ENCODE measurements at places on chromosomes 2 and 18.

GRCh38 chr2:158922601-158923000 is 45.8 kb upstream of the TANC1 start:
- DNase-seq = no peak

DNA sequence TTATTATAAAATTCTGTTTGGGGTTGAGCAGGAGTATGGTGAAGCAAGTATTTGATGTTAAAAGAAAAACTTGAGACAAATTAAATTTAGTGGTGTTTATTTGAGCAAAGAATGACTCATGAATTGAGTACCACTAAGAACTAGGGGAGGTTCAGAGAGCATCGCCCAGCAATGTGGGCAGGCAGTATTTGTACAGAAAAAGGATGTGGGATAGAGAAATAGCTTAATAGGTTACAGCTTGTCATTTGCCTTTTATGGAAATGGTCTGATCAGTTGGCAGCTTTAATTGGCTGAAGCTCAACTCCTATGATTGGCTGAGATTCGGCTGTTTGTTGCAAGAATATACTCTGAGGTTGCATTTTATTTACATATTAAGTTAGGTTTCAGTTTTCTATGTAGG is 68.2 kb downstream of the LRATD1 start:
- no peak for DNase-seq

GRCh38 chr2:7437141-7437540 is 519.9 kb downstream of the RNF144A start:
- DNase-seq = no peak

DNA sequence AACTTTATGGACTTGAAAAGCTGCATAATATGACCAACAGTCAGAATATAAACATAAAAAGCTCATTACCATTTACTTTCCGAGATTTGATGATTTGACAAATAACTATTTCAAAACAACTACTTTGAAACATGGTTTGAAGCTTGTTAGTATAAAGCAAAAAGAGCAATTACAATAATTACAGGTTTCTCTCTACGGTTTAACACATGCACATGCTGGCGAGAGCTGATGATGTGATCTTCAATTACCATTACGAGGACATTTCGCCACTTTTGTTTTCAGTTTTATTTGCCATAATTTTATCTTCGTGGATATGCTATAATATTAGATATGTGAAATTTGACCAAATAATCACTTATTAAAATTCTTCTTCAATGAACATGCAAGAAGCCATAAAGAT is 270.1 kb downstream of the TCF4 start:
- no peak for DNase-seq

DNA sequence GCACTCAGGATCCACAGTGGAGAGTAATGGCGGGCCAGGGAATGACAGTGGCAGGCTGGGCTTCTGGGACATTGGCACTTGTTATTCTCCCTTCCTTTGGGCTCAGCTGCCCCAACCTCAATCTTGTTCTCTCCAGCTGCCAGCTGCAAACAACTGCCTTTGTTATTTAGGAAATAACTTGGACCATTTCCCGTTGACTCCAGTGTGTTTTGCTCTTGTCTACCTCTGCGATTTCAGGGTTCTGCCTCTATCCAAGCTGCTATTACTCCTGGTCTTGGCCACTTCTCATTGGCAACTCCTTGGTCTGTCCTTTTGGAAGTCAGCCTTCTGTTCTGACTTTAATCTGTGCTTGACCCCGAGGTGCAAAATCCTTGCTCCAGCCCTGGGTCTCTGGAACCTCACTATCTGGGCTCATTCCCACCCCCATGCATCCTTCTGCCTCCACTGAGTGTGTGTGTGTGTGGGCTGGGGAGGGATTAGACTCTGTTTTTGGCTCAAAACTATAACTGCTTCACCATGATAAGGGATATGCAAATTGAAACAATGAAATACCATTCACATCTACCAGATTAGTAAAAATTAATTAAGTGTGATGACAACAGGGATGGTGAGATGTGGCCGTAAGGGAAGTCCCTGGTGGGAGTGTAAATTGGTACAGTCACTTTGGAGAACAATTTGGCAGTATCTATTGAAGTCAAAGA is 134.1 kb upstream of the CXCR4 start:
- DNase-seq = no peak

GRCh38 chr18:9334973-9335696 is 562 bp downstream of the TWSG1 start:
- no peak for DNase-seq

DNA sequence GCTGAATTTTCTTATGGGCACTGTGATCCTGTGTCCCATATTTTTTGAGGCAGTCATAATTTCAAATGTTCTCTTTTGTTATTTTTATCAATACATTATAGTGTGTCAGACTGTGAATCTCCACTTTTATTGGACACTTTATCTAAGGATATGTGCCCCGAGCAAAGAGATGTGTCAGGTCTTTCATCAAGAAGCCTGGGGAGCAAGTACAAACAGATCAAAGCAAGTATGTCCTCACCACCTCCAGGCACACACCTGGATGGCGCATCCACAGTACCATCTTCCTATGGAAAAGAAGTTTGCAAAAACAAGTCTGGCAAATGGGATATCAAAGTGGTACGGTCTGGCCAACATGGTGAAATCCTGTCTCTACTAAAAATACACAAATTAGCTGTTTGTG is 81.0 kb upstream of the ZNF236 start:
- DNase-seq = no peak

- DNase-seq = no peak
Observed at GRCh38 chr2:236343400-236344161, 79.4 kb upstream of the ASB18 start.

- DNase-seq = no peak
Observed at GRCh38 chr2:241286348-241287090, 29.0 kb downstream of the HDLBP start.

GRCh38 chr18:62584241-62585120 is 61.7 kb downstream of the ZCCHC2 start:
- no peak for DNase-seq

- DNase-seq = no peak
Observed at GRCh38 chr2:121335294-121336290, 50.6 kb upstream of the TFCP2L1 start.

DNA sequence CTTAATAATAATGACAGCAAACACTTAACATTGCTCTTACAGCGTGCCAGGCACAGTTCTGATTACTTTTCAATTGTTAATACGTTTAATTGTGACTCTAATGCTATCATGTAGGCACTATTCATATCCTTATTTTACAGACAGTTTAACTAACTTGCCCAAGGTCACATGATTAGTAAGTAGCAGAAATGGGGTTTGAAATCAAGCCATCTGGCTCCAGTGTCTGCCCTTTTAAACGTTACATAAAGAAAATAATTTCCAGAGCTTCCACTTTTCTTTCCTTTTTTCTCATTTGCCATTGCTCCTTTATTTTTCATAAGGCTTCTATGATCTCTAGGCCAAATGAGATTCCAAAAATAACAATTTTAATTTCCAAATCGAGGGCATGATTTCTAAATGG is 50.6 kb upstream of the IKZF2 start:
- DNase-seq = no peak

GRCh38 chr18:57352271-57352701 is at the start of gene ST8SIA3:
TSS of gene ST8SIA3 (plus strand) at chr18:57352557. CDS start at chr18:57352847, 290 bp downstream.
- DNase-seq = no peak

DNA sequence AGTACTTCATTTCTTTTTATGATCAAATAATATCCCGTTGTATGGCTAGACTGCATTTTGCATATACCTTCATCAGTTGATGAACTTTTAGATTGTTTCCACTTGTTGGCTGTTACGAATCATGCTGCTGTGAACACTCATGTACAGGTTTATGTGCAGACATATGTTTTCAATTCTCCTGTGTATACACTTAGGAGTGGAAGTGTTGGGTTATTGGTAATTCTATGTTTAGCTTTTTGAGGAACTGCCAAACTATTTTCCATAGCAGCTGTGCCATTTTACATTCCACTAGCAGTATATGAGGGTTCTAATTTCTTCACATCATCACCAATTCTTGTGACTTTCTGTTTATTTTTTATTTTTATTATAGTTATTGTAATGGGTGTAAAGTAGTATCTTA is 32.1 kb upstream of the LCLAT1 start:
- no peak for DNase-seq

DNA sequence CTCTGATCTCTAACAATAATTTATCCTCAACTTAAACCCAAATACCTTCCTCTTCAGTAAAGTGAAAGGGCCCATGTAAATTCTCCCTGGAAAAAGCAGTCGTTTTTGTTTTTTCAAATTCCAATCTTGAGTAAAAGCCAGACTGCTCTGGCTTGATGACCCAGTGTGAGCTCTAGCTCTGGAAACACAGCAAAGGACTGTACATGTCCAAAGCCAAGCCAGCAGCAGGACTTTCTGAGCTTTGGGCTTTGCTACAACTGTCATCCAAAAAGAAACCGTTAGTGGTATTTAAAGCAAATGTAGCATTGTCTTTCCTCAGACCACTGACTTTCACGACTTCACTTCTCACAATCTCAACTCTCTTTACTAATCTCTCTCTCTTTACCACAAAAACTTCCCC is 25.4 kb downstream of the SH3YL1 start:
- DNase-seq = no peak

- DNase-seq = no peak
Observed at GRCh38 chr18:54712758-54713157, 115.5 kb upstream of the RAB27B start.

- no peak for DNase-seq
Observed at GRCh38 chr2:10963155-10963554, 51.4 kb downstream of the KCNF1 start.

DNA sequence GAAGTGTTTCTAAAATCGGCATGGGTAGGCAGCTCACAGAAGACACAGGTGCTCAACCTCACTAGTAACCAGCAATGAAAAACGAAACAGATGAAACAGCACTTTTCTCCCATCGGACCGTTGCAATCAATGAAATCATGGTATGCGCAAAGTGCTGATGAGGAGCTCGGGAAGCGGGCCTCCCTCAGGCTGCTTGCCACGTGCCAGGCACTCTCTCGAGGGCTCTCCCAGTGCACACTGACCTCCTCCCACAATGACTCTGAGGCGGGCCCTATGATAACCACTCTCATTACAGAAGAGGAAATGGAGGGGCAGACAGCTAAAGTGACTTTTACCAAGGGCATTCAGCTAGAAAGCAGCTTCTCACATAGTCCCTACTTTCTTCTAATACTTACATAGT is 3.8 kb upstream of the ANKRD23 start:
- DNase-seq = no peak

GRCh38 chr2:217960351-217960750 is 42.4 kb downstream of the TNS1 start:
- DNase-seq = no peak

- no peak for DNase-seq
Observed at GRCh38 chr2:119243621-119244020, 20.0 kb downstream of the STEAP3 start.

DNA sequence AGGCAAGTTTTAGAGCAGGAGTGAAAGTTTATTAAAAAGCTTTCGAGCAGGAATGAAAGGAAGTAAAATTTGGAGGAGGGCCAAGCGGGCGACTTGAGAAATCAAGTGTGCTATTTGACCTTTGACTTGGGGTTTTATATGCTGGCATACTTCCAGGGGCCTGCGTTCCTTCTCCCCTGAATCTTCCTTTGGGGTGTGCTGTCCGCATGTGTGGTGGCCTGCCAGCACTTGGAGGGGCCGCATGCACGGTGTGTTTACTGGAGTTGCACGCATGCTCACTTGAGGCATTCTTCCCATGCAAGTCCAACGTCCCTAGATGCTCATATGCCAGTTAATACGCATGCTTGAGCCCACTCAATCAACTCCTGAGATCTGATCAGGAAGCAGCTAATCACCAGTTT is 78.3 kb upstream of the MAP4K4 start:
- DNase-seq = no peak

GRCh38 chr2:218252509-218253231 is 8.1 kb upstream of the GPBAR1 start:
- DNase-seq = no peak

GRCh38 chr18:54712306-54712705 is 116.0 kb upstream of the RAB27B start:
- no peak for DNase-seq

DNA sequence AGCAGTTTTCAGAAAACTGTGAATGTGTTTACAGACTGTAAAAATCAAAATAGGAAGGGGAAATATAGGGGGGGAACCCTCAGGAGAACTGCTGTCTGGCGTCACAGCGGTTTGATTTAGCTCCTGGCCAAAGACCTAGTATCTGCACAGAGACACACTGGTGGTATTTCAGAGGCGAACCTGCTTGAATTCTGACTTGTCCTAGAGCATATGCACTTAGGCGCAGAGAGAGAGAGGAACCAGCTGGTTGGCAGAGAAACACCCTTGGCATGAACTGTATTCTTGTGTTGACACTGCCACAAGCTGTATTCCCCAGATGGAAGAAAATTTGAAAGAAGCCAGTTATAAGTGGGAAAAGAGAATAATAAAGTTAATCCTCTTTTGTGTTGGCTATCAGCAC is 506.5 kb upstream of the NRP2 start:
- no peak for DNase-seq

- no peak for DNase-seq
Observed at GRCh38 chr2:12504443-12504842, 212.3 kb upstream of the TRIB2 start.

DNA sequence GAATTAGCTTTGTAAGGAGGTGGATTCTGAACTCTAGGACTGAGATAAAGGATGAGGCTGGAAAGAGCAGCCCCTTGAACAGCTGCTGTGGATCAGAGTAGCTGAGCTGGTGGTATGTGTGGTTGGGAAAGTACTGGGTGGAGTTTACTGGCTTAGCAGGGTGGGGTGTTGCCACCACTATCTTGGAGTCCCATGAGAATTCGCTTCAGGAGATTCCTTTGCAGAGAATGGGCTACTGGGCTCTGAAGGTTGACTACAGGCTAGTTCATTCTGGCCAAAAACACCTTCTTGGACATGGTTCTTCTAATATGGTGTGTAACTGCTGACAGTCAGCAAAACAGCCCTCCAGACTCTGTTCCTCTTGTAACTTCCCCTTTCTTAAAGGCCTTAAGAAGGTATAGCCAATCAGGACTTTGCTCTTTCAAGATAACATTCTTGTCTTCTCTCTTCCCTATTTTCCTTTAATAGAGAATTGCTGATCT is 52.7 kb downstream of the TET3 start:
- no peak for DNase-seq

DNA sequence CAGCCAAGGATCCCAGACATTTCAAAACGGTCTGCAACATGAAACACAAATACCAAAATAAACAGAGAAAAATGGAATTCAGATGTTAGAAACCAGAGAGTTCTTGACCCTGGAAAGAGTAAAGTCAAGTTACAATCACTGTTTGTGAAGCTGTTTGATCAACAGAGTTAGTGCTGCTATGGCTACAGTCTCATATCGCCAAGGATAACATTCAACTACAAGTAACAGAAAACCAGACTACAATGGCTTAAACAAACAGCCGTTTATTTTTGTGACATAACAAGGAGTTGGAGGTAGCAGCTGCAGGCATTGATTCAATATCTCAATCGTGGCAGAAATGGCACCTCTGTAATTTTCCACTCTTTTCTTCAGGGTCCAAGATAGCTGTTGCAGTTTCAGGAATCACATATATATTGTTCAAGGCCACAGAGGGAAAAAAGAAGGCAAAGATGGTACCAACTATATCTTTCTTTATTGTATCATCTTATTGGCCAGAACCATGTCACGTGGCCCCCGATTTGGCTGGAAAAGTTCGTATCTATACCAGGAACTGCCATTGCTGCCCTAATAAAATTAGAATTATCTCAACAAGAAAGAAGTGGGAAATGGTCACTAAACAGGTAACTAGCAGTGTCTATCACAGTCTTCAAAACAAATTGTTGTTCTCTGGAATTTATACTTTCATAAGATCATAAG is 17.7 kb upstream of the HNRNPLL start:
- no peak for DNase-seq

GRCh38 chr18:70072678-70073077 is 125.0 kb upstream of the CD226 start:
- no peak for DNase-seq
